ENCODE measurements at places on chromosomes 4 and X.

DNA sequence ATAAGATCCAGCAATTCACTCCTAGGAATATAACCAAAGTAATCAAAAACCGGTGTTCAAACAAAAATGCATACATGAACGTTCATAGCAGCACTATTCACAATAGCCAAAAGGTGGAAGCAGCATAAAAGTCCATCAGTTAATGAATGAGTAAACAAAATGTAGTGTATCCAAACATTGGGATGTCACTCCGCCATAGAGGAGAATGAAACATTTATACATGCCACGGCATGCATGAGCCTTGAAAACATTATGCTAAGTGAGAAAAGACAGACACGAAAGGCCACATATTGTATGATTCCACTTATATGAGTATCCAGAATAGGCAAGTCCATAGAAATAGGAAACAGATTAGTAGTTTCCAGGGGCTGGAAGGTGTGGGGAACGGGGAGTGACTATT is 11.0 kb upstream of the PDLIM3 start:
- DNase-seq, result no peak

- no peak for DNase-seq
Measured at GRCh38 chr4:7595934-7596461, 161.3 kb upstream of the PSAPL1 start.

DNA sequence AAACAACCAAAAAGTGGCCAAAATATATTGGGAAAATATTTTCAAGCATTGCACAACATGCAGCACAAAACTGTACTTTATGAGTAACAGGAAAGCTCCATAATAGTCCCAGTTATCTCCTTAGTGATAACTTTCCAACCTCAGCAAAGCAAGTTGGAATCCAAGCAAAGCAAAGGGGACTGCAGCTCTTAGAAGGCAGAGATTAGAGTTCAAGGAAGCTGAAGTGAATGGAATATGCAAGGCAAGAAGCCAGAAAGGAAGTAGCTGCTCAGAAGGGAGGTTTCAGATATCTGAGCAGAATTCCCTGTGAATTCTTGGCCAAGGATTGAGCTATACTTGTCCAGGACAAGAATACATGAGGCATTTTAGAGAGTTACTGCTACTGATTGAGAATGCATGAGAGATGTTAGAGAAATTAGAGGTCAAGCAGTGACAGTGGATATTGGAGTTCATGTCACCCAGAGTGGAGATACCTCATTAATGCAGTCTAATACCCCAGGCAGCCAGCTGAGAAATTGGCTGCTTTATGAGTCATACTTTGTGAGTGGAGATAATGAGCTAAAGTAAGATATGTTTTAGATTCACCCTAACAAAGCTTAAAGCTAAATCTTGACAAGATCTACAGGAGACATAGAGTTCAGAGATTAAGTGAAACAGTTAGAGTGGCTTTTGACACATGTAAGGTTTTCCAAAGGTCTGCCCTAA is 102.8 kb downstream of the INPP4B start:
- DNase-seq, result no peak

DNA sequence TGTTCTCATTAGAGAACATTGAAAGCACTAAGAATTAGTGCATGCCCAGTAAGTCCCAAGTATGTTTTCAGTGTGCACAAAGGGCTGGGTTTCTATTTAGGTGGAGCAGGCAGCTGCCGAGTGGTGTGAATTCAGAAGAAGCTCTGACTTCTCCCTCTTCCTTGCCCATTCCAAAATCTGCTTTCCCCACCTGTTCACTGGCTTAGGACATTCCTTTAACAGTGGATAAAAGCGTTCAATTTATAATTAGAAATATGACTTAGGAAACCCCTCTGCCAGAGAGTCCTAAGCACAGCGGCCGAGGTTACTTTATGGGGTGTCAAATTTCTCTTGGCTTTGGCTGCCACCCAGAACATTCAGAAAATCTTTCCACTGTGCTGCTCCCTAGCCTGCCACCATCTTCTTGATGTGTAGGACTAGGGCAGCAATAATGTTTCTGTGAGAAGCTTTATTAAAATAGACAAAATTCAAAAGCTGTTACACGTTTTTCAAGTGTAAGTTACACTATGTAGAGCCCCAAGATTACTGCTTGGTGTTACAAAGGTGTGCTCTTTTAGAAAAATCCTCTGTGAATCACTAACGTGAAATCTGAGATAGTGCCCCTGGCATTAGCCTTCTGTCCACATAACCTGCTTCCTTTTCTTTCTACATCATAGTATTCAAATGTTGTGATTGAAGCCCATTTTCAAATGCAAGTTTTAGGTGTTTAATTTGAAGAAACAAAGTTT is 191.6 kb upstream of the ANKRD50 start:
- no peak for DNase-seq

DNA sequence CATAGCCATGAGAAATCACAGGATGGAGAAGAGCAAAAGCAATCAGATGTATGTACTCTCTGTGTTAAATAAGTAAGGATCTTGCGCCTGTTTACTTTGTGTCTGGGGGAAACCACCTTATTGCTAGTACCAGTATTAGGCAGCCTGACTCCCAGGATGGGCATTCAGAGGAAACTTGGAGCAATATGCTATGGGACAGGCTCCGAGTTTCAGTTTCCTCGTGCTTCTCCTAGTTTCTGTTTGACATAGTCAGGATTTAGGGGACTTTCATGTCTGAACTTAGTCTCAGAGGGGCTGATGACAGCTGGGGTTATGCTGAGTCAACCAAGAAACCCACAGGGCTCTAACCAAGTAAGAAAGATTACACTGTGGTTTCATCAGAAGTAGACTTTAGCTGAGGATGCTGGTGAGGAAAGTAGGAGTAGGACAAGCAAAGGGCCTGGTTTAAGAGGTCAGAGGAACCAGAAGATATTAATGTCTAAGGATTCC is 13.5 kb downstream of the NSUN7 start:
- DNase-seq, result no peak

GRCh38 chrX:666762-667720 is 36.5 kb downstream of the SHOX start:
- DNase-seq, result no peak

- no peak for DNase-seq
Measured at GRCh38 chr4:19381068-19381467, 870.6 kb upstream of the SLIT2 start.

- no peak for DNase-seq
Measured at GRCh38 chr4:139558235-139559088, 2.4 kb upstream of the SETD7 start.

- no peak for DNase-seq
Measured at GRCh38 chrX:46208225-46208854, 336.9 kb downstream of the ZNF674 start.

GRCh38 chr4:41145571-41146078 is 68.7 kb downstream of the APBB2 start:
- no peak for DNase-seq

DNA sequence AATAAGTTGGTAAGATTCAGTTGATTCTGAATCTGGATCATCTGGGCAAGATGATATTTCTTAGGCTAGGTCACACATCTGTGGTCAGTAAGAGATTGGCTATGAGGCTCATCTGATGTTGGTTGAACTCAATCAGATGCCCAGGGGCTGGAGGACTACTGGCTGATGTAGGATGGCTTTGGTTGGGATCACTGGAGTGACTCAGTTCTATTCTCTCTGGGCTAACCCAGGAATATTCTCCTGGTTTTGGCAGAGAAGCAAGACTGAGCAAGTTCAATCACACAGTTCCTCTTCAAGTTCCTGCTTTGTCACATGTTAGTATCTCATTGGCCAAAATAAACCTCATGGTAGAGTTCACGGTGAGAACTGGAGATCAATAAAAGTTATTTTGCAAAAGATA is 902.3 kb upstream of the SLIT2 start:
- DNase-seq, result no peak

- no peak for DNase-seq
Measured at GRCh38 chrX:107878106-107878505, 52.4 kb downstream of the MID2 start.

- DNase-seq, result no peak
Measured at GRCh38 chr4:2258091-2259035, 3.5 kb downstream of the MXD4 start.

DNA sequence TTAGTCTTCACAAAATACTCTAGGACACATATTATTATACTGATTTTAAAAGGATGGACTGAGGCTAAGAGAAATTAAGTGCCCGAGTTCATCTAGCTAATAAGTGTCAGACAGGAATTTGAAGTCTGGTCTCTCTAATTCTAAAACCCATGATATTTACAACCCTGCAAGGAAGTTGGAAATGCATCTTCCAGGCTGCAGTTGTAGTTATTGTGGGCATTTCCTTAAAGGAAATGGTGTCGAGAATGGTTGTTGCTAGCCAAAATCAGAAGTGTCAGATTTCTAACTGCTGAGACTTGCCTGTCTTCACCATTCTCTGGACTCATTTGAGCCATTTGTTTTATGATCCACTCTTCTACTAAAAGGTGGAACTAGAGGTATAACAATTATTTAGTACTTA is 82.5 kb downstream of the FAT4 start:
- DNase-seq, result no peak

GRCh38 chr4:109945056-109945455 is 32.4 kb downstream of the EGF start:
- no peak for DNase-seq

GRCh38 chr4:7831330-7831729 is 108.3 kb downstream of the AFAP1 start:
- no peak for DNase-seq

- DNase-seq, result no peak
Measured at GRCh38 chr4:74906771-74907170, 26.1 kb upstream of the PARM1 start.

GRCh38 chrX:21645431-21645830 is 12.7 kb downstream of the KLHL34 start:
- no peak for DNase-seq

DNA sequence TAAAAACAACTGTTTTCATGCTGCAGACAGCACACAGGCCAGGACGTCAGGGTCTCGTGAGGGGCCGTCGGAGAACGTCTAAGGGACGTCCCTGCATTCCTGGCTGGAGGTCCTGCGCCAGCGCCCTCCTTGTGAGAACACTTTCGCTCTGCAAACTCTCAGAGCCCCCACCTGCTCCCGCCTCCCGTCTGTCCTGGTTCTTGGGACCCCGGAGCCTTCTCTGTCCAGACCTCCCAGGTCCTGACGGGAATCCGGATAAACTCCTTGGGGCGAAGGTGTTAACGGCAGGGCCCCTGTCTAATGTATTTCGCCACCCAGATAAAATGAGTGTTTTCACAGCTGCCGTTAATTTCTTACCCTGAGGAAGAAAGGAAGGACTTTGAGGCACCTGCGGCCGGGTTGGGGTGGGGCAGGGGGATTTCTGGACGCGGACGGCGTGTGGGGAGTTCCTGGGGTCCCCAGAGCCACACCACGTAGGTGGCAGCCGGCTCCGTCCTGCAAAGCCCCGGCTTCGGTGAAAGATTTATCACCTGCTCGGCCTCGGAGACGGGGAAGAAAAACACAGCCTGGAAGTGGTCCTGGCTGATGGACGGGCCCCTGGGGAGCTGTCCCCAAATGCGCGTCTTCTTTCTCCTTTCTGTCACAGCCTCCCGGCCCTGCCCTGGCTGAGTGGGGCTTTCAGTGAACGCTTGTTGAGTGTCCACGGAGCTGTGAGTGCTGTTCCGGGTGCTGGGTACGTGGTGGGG is 35.1 kb upstream of the PPP2R3B start:
- DNase-seq, result no peak

- DNase-seq, result no peak
Measured at GRCh38 chrX:1181170-1181569, 31.3 kb downstream of the CRLF2 start.

DNA sequence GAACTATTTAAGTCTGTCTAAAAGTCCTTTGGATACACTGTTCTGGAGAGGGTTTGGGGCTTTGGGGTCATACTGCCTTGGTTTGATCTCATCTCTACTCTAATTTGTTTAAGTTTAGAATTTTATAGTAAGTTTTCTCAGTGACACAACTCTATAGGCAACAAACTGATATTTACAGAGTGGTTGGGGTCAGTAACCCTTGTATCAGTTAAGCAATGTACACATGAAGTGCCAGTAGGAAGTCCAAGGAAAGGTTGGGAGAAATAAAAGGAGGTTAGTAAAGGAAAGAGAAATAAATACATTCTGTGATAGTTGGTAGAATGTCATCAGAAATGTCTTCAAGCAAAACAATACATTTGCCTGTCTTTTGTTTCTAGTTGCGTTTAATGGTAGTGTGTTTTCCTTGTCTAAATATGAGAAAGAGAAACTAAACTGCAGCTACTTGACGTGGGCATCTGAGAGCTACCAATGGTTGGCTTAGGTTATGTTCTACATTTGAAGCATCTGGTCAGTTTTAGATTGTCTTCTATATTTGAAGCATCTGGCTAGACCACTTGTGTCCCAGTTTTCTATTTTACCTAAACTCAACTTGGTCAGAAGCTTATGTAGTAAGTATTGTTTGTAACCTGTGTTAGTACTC is 6.9 kb downstream of the ATP7A start:
- no peak for DNase-seq

DNA sequence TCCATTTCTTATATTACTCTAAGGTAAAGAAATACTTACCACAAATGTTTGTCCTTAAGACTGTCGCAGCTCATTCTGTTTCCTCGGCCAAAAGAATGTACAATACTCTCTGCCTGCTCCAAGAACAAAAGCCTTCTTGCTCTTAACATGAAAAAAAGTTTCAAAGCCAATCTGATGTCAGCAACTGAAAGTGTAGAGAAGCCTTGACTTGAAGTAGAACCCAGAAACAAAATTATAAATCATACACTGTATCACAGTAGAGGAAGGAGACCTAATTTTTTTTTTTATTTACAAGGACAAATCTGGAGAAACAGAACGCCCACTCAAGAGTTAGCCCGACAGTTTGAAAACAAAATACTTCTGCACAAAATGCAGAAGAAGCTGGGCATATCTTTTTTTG is at the start of gene MCF2:
Gene MCF2 (minus strand): TSS at position 101 of the 400 bp plus-strand sequence. CDS start 56,423 bp downstream, outside the sequence.
- DNase-seq, result no peak

DNA sequence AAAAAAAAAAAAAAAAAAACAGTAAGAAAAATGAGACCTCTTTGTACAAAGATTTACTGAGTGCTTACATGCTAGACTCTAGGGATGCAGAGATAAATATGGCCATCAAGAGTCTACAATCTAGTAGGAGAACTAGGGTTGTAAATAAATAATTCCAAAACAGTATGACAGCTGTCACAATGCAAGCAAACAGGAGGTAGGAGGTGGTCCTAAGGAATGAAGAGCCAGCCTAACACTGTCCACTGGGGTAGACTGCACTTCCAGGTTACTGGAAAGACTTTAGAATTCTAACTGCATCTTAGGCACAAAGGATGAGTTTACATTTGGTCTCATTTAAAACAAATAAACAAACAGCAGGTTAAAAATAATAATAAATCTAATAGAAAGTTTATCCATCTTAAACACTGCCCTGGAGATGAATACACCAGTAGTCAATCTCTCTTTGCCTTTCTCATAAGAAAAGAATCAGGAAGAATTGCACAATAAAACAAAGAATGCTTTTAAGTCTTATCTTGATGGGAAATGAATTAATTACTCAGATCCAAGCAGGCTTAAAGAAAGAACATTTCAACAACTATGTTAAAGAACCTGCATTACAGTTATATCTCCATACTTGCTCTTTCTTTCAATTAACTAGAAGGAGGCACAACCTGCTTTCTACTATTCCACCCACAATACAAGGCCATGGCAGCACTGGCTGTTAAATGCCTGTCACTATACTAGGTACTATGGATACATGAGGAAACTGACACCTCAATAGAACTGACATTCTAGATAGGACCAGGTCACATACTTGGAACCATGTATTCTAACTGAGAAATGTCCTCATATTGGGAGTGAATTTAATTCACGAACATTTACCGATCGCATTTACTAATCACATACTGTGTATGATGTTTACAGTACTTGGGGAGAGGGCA is 12.7 kb downstream of the ADGRA3 start:
- no peak for DNase-seq

All from stimulated activated CD8-positive, alpha-beta memory T cell treated with anti-CD3 and anti-CD28 coated beads, Interleukin-7, amount 100 ng/mL, for 1 hour (primary cell).